Inflammatory macrophage treated with lipopolysaccharide for 4 hours (primary cell): ENCODE measurements at places on chromosomes 12 and 14.

GRCh38 chr14:51993285-51993920 lies 4.1 kb downstream of the RTRAF start:
- no peak for DNase-seq

DNA sequence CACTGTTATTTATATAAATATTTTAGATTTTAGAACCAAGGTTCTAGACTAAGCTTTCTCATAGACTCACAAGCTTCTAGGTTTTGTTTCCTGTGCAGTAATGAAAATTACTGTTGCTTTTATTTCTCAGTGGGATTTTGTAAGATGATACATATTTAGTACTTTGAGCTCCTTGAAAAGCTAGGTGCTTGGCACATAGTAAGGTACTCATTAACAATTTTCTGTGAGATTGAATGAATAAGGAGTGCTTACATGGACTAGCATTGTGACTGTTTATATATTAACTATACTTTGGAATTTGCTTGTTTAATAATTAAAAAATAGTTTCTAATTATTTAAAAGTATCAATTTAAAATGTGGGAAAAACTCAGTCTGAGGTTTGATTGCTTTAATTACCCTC lies 85.7 kb downstream of the MIA2 start:
- DNase-seq: no peak

DNA sequence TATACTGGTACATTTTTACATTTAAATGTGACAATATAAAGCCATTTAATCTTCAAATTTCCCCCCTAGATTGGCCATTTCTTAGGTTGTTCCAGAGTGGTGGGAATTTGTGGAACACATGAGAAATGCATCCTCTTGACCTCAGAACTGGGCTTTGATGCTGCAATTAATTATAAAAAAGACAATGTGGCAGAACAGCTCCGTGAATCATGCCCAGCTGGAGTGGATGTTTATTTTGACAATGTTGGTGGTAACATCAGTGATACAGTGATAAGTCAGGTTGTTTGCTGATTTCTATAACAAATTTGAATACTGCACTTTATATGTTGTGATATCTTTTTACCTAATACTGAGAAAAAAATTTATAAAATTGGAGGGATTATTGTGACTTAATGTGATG lies 7.6 kb upstream of the ZNF410 start:
- DNase-seq: no peak

GRCh38 chr12:91732086-91732485 lies 413.6 kb downstream of the BTG1 start:
- no peak for DNase-seq

- no peak for DNase-seq
Observed at GRCh38 chr12:39127401-39127800, 222.0 kb upstream of the CPNE8 start.

GRCh38 chr14:76891391-76891790 lies 65.2 kb downstream of the LRRC74A start:
- DNase-seq: no peak

DNA sequence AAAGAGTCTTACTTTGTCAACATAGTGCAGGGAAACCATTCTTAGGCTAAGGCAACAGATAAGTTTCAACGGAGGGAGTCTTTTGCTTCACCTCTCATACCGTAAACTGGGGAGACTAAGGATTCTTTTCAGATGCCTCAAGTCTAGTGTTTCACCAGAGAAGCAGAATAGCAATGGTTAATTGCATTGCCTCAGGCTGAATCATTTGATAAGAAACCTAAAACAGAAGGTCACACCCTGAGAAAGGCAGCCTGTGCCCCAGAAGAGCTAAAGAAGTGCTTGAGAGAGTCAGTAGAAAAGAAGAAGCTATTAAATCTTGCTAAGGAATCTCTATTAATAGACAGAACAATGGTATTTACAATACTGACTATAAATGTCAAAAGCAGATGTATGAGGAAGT lies 21.8 kb upstream of the ATXN7L3B start:
- no peak for DNase-seq

- no peak for DNase-seq
Observed at GRCh38 chr12:81141217-81141616, 63.3 kb downstream of the ACSS3 start.

GRCh38 chr12:39990122-39991101 lies 115.5 kb downstream of the SLC2A13 start:
- DNase-seq: peak; percentile 54

DNA sequence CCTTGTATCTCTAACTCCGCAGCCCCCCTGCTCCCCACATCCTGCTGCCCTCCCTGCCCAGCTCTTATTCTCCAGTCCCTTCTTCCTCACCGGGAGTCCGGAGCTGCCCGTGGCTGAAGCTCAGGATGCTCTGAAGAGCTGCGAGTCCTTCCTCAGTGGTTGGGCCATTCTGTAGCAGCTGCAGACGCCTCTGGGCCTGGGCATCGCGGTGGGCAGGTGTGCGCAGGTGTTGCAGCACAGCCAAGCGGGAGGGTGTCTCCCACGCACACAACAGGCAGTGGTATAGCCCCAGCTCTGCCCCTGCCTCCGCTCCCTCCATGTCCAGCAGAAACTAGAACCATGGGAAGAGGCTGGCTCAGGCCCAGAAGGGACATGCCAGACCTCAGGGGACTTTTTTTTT lies 20.2 kb downstream of the ZFHX2 start:
- DNase-seq: no peak

DNA sequence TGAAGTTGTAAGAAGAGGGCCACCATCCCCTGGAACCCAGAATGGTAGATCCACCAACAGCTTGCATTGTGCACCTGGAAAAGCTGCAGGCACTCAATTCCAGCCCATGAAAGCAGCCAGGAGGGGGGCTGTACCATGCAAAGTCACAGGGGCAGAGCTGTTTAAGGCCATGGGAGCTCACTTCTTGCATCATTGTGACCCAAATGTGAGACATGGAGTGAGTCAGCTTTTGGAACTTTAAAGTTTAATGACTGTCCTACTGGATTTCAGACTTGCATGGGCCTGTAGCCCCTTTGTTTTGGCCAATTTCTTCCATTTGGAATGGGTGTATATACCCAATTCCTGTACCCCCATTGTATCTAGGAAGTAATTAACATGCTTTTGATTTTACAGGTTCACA lies 50.8 kb downstream of the SLC16A7 start:
- no peak for DNase-seq

DNA sequence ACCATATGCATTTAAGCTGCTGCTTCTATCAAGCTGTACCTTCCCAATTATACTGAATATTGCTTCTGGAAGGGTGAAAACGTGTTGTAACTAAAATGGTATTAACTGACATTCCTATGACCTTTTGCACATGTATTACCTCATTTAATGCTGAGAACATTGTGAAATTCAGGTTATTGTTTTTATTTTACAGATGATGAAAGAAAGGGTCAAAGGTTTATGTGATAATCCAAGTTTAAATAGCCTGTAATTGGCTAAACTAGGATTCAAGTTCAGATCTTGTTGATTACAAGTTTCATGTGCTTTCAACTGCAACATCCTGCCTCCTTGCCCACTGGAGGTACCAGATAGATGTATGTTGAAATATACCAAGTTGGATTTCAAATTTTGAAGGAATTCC lies 433.3 kb upstream of the PRICKLE1 start:
- DNase-seq: no peak

DNA sequence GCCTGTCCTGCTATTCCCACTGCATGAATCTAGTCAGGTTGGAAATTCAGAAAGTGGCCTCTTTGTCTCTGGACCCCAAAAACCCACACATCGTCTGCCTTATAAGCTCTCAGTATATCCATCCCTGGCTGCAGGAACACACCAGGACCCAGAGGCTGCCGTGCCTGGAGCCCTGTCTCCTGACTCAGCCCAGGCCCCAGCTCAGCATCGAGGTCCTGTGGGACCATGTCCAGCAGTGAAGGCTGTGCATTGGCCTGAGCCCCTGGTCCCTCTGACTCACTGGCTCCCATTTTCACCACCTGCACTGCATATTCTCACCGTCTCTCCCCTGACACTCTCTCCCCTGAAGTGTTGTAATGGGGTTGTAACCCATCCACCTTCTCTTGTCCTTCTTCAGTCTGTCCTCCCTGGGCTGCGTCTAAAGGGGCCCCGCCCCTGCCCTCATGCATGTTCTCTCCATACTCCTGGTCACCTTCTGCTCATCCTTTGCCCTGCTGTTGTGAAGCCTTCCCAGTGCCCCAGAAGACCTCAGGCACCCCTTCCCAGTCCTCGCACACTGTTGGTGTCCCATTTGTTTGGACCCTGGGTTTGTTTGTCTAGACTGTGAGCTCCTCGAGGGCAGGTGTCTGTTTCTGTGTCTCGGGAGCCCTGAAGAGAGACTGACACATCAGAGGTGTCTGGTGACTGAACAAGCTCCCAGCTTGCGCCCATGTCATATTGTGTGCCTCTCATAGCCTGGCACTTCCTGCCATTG lies 43.8 kb downstream of the EVL start:
- no peak for DNase-seq

GRCh38 chr14:97692084-97692483 lies 894.9 kb downstream of the VRK1 start:
- DNase-seq: no peak

DNA sequence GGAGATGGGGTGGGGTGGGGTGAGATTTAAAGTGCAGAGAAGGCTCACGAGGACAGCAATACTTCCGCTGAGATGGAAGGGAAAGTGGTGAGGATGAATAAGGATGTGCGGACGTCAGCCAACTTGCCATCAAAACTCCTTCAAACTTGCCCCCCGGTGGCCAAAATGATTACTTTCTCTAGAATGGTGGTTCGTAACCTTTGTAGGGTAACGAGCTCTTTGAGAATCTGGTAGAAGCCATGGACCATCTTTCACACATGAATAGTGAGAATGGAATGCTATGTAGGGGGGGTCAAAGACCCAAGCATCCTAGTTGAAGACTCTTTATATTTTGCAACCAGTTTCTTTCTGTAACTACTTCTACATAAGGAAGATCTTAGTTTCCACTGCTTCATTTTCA lies 245.9 kb upstream of the DDHD1 start:
- DNase-seq: no peak

DNA sequence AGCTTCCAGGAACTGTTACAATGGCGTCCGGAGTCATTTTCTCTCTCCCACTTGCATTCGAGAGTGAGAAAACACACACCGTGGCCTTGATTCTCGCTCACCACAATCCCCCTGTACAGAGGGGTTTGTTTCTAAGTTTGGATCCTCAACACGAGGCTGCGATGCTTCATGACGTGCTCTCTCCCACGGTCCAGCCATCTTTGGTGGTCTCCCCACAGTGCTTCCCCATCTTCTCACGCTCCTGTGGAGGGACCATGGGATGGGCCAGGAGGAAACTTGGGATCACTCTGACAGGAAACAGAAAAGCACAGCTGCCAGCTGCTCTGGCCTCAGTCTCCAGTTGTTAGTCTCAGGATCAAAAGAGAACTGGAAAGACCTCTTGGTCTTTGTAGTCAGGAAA lies 28.1 kb downstream of the OR10P1 start:
- DNase-seq: no peak

GRCh38 chr14:24979725-24980239 lies 70.2 kb downstream of the STXBP6 start:
- DNase-seq: no peak

GRCh38 chr12:14905269-14906004 lies 19.8 kb upstream of the MGP start:
- DNase-seq: no peak

- peak; percentile 81 for DNase-seq
Observed at GRCh38 chr14:21087294-21088091, 11.0 kb downstream of the ZNF219 start.

GRCh38 chr12:12334367-12335040 lies 15.5 kb downstream of the MANSC1 start:
- peak; percentile 47 for DNase-seq
